ENCODE measurements at places on chromosomes 12 and 14. TPM values are rescaled to one million over a fixed set of nuclear protein-coding genes. Genes with fewer than 3 reads are reported as not detected.
A peak's percentile ranks its signal among the peaks of the same experiment; 100 is the strongest.

RNF212B gene
- total RNA-seq: not detected

POLE2 gene
- 7.6 TPM for total RNA-seq

DNA sequence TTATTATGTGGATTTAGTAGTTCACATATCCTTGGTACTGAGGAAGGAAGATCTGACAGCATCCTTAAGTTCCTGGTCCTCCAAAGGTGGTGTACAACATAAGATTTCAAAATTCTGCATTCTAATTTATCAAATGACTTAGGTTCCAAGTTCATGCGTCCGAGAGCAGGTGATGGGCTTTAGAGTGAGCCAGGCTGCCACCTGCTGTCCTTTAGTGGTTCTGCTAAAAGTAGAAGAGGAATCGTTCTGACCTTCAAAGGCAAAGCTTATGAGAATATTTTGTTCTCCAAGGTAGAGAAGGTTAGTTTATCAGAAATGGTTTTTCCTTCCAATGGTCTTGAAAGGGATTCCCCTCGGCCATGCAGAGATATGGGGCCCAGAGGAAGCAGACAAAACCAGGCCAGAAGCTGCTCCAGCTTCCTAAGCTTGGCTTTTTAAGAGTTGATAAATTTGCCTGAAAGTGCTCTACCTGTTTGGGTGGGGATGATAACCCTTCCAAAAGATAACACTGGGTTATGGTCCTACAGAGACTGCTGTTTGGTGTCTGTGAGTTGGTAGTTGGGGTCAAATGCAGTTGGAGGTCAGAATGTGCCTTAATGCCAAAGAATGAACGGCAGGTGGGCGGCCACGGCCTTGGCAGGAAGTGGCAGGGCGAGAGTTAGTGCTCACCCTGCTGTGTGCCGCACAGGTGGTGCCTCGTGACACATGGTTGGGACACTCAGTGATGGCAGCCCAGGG lies 29.1 kb upstream of the LRTM2 start:
- no peaks in the 10 kb centered on the region for H3K27me3 ChIP-seq
- H3K4me1 ChIP-seq: peaks cover 30% of the 10 kb centered on the region
- no peaks in the 10 kb centered on the region for H3K36me3 ChIP-seq
- no peak overlapping the region for H3K4me3 ChIP-seq

GRCh38 chr14:34931206-34931605 lies 51.6 kb upstream of the SRP54 start:
- no peaks in the 10 kb centered on the region for H3K27me3 ChIP-seq
- peak; percentile 56 for DNase-seq
- no peaks in the 10 kb centered on the region for H3K36me3 ChIP-seq
- no peaks in the 10 kb centered on the region for H3K4me1 ChIP-seq

DNA sequence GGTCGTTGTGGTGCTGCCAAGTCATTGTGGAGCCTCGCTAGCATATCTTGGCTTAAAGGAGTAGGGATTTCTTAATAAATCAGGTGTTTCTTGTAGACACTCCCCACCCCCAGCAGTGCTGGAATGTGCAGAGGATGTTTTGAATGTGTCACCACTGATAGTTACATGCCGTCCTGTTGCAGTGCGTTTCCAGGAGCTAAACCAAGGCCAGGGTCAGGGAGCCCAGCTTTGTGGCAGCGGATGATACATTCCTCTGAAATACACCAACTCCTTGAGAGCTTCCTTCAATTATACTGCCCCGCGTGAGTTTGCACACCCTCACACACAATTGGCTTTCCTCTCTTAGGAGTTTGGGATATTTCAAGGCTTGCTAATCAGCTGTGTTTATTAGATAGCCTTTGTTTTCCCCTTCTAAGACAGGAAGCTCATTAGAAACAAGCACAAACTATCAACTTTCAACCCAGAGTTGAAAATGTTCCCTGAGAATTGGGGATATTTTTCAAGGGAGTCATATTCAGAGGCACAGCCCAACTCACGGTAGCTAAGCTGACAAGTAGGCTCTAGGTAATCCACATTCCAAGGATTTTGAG lies 154.9 kb downstream of the C12orf75 start:
- H3K4me3 ChIP-seq: no peak overlapping the region
- H3K36me3 ChIP-seq: no peaks in the 10 kb centered on the region
- H3K27ac ChIP-seq: no peak overlapping the region
- no peaks in the 10 kb centered on the region for H3K4me1 ChIP-seq

DNA sequence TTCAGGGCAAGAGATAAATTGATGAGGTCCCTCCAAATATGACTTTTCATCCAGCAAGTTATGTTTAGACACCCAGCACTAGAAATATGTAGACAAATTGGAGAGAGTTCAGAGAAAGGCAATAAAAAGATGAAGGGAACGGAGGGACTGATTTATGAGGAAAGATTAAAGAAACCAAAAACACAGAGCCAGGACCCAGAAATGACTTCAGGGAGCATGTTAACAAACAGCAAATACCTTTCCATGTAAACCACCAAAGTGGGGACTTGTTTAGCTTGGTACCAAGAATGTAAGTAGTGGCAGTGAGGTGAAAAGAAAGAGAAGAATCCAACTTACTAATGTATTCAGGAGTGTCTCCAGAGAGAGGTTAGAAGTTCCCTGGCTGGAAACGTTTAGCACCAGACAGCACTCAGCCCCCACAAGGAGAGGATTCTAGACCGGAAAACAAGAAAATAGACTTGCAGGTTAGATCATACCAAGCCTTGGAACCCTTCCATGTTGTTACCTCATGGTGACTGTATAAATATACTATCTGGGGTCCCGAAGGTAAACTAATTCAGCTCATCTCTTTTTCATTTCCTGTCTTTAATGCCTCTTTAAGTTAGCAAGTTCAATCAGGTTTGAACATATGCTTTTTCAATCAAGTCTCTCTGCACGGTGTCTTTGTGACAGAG lies 79.2 kb downstream of the TBC1D30 start:
- no peaks in the 10 kb centered on the region for H3K36me3 ChIP-seq
- H3K27me3 ChIP-seq: no peaks in the 10 kb centered on the region
- no peak overlapping the region for H3K4me3 ChIP-seq
- no peaks in the 10 kb centered on the region for H3K4me1 ChIP-seq

- H3K27ac ChIP-seq: no peak overlapping the region
- no peaks in the 10 kb centered on the region for H3K27me3 ChIP-seq
- DNase-seq: no peak
- no peak overlapping the region for H3K4me3 ChIP-seq
- H3K4me1 ChIP-seq: no peaks in the 10 kb centered on the region
- H3K36me3 ChIP-seq: no peaks in the 10 kb centered on the region
These were observed 706.9 kb upstream of the STXBP6 start for GRCh38 chr14:25756876-25757275.

GRCh38 chr14:65462411-65462810 lies 49.9 kb downstream of the FUT8 start:
- peaks cover 38% of the 10 kb centered on the region for H3K36me3 ChIP-seq
- H3K27ac ChIP-seq: no peak overlapping the region
- no peaks in the 10 kb centered on the region for H3K27me3 ChIP-seq
- no peak overlapping the region for H3K4me3 ChIP-seq

DNA sequence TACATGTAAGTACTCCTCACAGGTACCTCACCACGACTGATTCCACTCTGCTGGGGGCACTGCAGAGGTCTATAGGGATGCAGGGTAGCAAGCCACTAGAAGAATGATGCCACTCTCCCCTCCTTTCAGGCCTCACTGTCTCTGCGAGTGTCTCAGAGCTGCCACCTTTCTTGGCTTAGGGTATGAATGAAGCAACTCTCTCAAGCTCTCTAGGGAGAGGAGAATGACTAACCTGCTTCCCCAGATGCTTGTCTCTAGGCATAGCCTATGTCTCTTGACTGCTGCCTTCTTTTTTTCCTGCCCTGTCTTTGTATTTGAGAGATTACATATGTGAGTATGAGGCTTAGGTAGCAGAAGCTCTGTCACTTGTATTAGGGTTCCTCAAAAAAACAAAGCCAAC lies 566.5 kb upstream of the ATP2B1 start:
- no peak overlapping the region for H3K27ac ChIP-seq
- no peaks in the 10 kb centered on the region for H3K27me3 ChIP-seq
- H3K4me3 ChIP-seq: no peak overlapping the region

DNA sequence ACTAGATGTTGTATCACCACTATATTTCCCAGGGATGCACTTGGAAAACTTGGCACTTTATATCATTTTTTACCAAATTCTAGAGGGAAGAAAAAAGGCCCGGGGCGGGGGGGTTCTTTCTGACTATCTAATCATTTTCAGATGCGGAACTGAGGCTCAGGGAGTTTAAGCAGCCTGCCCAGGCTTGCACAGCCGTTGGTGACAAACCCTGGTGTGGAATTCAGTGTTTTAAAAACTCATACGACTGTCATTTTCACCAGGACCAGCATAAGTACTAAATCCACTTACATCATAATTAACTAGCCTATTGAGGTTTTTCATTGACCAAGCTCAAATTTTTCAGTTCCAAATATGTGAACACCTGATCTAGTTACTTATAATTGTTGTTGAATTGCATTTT lies 181.0 kb downstream of the IPO8 start:
- no peak overlapping the region for H3K4me3 ChIP-seq
- peaks cover 15% of the 10 kb centered on the region for H3K4me1 ChIP-seq
- no peak overlapping the region for H3K27ac ChIP-seq
- no peak for DNase-seq
- H3K27me3 ChIP-seq: no peaks in the 10 kb centered on the region

DNA sequence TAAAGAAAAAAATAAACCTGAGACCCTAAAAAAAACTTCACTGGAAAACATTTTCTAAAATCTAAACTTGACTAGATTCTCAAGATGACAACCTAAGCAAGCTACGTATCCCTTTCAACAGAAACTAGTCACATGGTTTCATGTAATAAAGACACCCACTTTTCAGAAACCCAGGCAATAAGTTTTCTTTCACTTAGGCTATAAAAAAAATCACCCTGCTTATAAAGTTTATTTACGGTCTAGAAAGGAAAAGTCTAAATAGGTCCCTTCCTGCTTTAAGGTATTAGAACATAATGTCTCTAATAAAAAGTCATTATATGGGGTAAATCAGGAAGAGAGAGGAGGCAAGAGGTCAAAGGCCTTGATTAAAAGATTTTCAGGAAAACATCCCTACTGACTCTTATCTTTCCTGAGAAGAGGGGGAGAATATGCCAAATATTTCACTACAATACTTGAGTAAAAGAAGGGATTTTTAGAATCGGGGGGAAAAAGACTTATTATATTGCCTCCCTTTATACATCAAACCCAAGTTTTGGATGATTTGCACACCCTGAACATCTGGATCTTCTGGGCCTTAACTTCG lies 9.5 kb downstream of the CLIP1 start:
- H3K4me3 ChIP-seq: no peak overlapping the region
- H3K36me3 ChIP-seq: peaks cover 6% of the 10 kb centered on the region
- H3K4me1 ChIP-seq: peaks cover 50% of the 10 kb centered on the region
- H3K27me3 ChIP-seq: no peaks in the 10 kb centered on the region
- H3K27ac ChIP-seq: no peak overlapping the region

DNA sequence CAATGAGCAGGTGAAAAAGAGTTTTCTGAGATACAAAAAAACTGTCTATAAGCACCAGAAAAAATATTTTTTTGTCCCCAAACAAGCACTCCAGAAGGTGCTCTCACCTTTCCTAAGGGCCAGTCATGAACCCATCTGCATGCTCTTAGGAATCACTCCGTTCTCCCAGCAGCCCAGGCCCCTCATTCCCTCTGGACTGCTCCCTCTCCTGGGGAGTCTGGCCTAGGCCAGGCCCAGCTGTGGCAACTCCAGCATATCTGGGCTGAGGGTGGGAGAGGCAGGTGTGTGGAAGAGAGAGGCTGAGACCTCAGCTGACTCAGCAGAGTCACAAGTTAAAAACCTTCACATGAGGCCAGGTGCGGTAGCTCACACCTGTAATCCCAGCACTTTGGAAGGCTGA lies 54.6 kb downstream of the TRAFD1 start:
- H3K4me3 ChIP-seq: no peak overlapping the region
- H3K4me1 ChIP-seq: no peaks in the 10 kb centered on the region
- H3K27ac ChIP-seq: no peak overlapping the region
- H3K27me3 ChIP-seq: no peaks in the 10 kb centered on the region
- no peak for DNase-seq

Data from stomach (tissue), 19 donors.